ENCODE measurements at places on chromosomes 11 and 22.

DNA sequence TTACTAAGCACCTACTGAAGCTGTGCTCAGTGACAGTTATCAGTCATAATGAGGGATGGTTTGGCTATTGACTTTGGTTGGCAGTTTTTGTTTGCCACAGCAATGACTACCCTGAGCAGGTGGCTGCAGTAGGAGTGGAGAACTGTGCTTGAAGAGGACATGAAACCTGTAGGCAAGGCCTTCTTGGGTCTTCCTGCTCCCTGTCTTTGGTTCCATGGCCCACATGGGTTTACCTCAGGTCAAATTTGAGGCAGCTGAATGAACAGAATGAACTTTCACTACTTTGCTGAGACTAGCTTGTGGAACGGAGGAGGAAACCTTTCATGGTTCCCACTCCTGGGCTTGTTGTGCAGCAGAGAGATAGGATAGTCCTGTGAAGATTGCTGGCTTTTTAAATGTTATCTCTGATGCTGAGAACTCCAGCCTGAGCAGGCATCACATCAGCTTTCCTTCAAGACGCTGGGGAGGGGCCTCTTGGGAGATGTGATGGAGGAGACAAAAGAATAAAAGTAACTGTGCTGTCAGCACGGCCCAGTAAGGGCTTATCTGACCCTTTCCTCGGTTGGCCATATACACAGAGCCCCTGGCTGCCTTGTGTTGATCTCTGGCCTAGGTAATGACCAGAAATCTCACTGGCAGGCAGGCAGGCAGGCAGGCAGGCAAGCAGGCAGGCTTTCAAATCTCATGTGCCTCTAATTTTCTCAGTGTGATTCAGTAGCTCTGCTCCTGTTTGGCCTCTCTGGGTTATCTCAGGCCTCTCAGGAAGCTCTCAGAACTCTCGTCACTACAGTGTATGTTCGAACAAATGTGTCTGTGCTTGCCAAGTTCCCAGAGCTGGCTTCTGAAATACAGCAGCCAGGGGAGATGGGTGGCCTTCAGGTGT is 12.0 kb downstream of the STIM1 start:
- no peak for DNase-seq

- no peak for DNase-seq
Observed at GRCh38 chr22:31897842-31898805, 46.2 kb upstream of the YWHAH start.

DNA sequence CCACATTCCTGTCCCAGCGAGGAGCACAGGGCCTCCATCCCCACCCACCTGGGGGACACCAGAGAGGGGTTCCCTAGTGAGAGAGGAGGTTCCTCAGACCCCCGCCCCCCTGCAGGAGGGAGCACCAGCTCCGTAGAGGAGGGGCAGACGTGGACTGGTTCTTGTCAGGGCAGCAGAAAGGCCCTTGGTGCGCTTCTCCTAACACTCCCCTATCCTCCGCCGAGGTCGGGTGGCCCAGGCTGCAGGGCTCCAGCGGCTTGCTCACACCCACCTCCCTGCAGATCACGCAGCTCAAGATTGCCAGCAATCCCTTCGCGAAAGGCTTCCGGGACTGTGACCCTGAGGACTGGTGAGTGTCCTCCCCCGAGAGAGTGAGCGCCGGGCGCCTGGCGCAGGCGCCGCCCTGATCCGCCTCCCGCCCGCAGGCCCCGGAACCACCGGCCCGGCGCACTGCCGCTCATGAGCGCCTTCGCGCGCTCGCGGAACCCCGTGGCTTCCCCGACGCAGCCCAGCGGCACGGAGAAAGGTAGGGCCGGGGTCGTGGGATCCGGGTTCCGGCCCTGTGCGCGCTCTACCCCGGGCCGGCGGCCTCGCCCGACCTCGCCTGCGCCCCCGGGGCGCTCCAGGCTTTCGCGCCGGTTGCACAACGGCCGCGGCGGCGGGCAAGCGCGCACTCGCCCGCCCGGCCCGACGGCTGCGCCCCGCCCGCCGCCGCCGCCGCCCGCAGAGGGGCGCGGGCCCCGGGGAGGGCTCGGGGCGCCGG is 5.1 kb downstream of the TBX1 start:
- no peak for DNase-seq

DNA sequence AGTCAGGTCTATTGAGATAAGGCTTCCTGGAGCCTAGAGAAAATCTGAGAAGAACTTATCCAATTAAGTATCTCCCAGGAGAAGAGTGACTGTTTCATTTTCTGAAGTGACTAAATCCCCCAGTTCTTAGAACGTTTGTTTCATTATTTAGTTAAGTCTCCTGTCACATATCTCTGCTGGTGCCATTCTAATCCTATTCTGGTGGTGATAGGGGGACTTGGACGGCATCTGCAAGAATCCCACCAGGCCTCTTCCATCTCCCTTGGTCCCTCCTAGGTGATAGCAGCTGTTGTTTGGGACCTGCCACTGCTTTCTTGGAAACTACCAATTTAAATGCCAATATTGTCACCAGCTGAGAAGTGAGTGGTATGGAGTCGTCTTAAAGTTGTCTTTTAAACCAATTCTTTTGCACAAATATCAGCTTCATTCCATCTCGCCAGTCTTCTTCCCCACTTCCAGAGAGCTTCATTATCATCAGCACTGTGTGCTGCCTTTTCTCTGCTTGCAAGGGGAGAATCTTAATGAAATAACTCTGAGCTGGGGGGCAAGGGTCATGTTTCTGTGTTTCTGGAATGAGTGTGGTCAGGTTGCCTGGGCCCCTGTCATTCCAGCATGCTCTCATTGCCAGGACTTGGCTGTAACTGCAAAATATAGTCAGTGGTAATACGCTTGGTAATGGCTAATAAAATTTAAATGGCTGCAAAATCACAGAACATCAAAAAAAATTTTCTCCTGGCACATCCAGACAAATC is 104.8 kb downstream of the LDLRAD3 start:
- DNase-seq: no peak

- DNase-seq: no peak
Observed at GRCh38 chr11:113840932-113841664, 34.3 kb downstream of the USP28 start.

DNA sequence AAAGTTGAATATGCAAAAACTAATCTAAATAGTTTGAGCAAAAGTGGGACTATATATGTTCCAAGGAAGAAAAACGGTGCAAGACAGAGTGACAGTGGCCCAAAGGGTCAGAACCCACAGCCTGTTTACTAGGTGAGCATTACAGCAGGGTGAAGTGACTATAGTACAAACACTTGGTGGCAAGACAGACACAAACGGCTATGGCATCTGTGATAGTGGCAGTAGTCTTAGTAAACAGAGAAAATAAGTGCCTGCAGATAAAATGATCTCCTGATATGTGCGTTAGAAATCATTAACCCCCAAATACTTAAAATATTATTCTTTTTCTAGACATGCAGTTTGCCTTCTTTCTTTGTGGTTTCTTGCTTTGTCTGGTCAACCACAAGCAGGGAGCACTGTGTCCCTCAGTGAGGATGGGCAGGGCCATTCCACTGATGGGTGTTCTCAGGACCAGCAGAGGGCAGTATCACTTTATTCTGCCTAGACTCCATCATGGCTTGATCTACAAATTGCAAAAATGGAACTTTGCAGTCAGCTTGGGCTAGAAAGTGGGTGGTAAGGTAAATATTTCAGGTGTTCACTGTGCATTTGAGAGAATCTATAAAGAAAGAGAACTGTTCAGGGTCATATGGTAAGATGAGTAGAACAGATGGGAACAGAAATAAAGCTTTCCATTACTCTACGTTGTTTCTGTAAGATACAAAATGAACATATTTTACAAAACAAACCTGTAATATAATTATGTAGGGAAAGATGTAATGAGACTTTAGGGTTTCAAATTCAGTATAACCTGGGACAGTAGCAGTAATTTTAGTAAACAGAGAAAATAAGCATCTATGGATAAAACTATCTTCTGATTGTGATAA is 198.2 kb downstream of the SWAP70 start:
- DNase-seq: peak; percentile 88

DNA sequence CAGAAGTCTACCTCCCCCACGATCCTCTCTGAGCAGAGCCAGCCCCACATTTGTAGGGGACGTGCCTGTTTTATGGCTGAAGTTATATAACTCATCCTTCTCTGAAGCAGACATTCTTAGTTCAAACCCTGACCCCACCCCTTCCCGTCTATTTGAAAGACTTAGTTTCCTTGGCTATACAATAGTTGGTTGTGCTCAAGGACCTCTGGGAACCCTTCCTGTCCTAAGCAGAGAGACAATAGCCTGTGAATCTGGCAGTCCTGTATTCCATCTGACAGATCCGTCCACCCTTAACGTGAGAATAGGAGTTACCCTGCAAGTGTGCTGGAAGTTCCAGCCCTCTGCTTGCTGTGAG is 75.2 kb downstream of the MN1 start:
- DNase-seq: no peak

DNA sequence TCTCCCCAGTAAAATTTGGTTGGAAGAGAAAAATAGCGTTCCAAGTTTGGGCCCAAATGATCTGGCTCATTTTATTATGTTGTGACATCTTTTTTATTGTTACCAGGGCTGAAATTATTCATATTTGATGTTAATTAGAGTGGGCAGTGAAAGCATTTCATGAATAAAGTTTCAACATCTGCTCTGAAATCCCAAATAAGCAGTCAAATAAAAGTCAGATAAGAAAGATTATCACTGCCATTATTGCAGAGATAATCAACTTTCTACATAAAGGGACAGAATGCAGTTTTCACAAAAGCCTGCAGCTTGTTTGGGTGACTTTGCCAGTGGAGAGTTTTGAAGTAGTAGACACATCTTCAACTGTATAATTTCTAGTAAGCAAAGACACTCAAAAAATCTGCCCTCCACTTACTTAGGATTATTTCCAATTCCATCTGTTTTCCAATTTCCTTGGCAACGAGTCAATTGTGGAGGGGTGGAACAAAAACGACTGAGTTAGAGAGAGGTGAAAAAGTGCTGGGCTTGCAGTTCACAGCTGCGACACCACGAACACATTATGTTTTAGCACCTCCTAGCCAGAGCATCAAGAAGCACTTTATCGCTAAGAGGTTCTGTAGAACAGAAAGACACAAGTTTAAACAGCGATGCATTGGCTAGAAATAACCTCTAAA is 9.0 kb downstream of the TECTA start:
- no peak for DNase-seq
